ENCODE measurements at places on chromosomes 16 and 17.

DNA sequence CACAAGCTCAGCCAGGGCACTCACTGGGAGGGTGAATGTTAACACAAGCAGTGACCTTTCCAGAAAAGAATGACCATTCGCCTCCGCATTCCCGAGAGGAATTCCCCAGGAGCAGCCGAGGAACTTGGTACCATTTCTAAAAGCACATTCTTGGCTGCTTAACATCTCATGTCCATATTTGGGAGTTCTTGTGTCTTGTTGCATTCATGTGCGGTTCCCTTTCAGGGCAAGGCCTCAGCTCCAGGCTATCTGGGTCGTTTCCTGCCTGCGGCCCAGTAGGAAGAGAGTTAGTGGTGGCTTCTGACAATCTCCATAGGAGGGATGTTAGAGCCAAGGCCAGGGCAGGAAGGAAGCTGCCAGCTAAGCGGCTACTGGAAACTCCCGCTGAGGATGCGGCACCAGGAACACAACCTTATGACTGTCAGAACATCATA, 27.8 kb upstream of the MEAK7 start:
- peak; percentile 96 for DNase-seq

GRCh38 chr17:861364-861763, 79.2 kb downstream of the MRM3 start:
- DNase-seq, result no peak

- no peak for DNase-seq
Observed at GRCh38 chr17:77733576-77734296, 224.8 kb upstream of the TNRC6C start.

DNA sequence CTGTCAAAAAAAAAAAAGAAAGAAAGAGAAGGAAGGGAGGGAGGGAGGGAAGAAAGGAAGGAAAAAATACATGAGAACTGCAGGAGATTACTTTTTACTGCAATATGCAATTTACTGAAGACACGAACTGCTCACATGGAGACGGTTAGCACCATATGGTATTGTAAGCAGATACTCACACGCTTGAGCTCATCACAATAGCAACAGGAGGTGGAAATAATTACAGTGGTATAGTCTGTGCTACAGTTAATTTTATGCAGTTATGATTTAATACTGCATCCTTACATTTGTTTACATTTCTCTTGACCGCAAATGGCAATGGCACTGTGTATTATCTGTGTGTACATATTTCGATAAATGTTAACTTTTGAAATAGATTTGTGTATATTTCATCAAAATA, 21.4 kb upstream of the SLC46A1 start:
- DNase-seq, result no peak

GRCh38 chr16:67278773-67279295, 498 bp upstream of the PLEKHG4 start:
- DNase-seq, result no peak

- no peak for DNase-seq
Observed at GRCh38 chr17:71881041-71881440, 239.8 kb upstream of the SOX9 start.

DNA sequence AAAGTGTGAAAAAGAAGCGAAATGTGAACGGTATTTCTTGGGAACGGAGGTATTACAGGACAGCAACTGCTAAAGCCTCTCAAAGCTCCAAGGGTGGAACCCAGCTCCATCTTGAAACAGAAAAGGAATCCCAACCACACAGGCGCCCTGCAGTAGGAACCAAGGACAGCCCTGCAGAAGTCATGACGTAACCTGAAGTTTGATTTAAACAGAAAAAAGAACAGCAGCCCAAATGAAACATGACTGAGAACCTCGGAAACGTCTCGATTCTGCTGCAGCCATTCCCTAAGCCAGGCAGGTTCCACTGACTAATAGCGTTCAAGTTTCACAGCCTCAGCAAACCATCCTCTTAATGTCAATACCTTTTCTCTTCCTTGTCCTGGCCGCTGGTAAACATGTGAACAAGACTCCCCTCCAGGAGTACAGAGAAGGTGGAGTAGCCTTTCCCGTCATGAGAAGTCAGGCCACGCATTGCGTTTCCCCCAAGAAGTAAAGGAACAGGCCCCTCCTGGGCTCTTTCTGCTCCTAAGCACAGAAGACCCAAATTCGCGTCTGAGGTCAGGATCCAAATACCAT, 20.1 kb downstream of the SIAH1 start:
- no peak for DNase-seq

- no peak for DNase-seq
Observed at GRCh38 chr17:76827736-76828135, 40.5 kb upstream of the MGAT5B start.

DNA sequence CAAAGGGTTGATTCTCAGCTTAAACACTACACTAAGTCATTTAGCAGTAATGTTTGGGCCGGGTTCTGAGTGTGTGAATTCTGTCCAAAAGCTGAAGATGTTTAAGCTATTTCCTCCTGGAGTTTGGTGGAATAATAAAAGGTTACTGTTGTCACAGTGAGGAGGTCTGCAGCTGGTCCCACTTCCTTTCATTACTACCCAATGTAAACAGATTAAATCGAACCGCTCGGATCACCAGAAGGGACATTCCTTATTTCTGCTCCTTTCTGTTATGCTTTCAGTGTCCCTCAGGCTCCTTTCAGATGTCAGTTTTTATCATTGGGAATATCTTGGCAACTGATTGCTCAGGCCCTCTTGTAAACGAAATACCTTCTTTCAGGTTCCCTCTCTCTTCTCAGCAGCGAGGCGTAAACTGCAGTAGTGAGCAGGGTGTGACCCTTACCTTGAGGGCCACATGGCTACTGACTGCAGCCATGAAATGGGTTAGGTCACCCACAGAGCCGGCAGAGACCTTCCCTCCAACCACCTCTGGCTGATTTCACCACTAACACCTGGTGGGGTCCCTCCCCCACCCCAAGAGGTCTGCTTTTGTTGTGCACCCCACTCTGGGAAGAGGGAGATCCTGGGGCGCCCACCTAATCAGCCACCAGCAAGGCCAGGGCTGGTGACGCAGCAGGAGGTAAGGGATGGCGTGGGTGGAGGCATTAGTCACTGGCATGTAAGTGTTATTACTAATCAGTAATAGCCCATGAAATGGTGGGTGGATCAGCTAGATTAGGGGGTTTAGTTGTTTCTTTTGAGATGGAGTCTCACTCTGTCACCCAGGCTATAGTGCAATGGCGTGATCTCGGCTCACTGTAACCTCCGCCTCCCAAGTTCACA, 117.6 kb downstream of the VPS53 start:
- DNase-seq, result peak; percentile 62

- no peak for DNase-seq
Observed at GRCh38 chr17:42362245-42362961, 25.8 kb downstream of the STAT3 start.

- no peak for DNase-seq
Observed at GRCh38 chr17:79476074-79476652, 134.7 kb downstream of the RBFOX3 start.

- no peak for DNase-seq
Observed at GRCh38 chr17:19986941-19987861, 9.6 kb upstream of the AKAP10 start.

GRCh38 chr16:12544477-12545296, 259.0 kb downstream of the CPPED1 start:
- peak; percentile 66 for DNase-seq

- peak; percentile 74 for DNase-seq
Observed at GRCh38 chr17:71548540-71549190, 572.2 kb upstream of the SOX9 start.

DNA sequence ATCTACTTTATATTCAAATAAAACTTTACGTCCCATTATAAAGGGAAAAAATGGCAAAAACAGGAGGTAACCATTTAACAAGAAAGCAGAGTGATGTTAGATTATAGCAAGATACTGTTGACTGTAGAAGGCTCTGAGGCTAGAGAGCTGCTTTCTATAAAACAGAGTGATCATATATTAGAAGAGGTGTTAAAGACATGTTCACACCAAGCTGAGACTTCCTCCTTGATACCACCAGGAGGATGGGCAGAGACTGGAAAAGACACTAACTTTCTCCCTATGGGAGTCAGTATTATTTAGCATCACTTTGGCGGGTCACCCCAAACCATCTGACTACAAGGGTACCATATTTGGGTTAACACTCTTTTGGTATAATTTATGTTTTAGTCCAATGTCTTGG, 687 bp upstream of the CIITA start:
- DNase-seq, result no peak
